ENCODE measurements at places on chromosomes 2 and 18.

GRCh38 chr18:27887287-27887686, 289.6 kb downstream of the CDH2 start:
- DNase-seq = no peak

GRCh38 chr2:127608061-127609030, 37.6 kb upstream of the GPR17 start:
- DNase-seq = no peak

GRCh38 chr18:57776767-57777166, 26.3 kb downstream of the ATP8B1 start:
- DNase-seq = no peak

DNA sequence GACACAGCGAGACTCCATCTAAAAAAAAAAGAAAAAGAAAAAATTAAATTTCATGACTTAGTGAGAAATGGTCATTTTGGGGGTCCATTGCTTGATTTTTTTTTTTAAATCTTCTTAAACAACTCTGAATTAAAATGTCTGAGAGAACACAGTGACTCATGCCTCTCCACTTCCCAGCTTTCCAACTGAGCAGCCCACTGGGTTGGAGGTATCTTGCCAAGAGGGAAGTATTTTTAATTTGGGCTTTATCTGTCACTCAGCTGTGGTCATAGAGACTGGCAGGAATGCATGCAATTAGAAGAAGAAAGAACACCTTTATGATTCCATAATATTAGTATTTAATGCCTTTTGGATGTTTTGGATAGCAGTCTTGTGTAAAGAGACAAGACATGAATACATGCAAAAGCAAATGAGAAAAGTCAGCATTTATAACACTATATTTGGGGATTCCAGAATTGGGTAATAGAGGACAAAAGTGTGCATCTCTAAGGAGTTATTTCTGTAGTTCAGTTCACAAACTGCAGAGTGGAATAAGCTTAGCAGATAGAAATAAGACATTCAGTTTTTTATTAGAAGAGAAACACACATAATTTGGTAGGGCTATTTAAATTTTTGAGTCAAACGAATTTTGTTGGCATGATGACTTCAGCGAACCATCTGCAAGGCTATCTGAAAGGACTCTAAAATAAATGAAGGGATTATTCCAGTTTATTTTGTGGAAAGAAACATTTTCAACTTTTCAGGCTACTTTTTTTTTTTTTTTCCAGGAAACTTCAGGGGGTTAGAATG, 254.8 kb downstream of the TGIF1 start:
- no peak for DNase-seq

GRCh38 chr2:235864733-235865515, 303.3 kb downstream of the GBX2 start:
- DNase-seq = no peak

DNA sequence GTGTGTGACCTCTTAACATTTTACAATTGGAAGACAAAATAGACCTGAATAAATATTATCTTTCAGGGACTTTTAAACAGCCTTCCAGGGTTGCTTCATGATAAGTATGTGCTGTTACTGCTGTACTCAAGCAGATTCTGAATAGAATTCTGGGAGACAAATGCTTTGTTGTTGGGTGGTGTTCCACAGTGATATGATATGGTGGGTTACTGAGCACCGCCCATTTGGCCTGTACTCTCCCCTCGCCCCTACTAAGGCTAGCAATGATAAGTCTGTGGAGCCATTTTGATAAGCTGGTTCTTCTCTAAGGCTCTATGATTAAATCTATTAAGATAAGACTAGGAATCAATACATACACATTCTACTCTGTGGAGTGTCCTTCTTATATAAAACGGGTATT, 89.8 kb upstream of the ITGA4 start:
- no peak for DNase-seq

- DNase-seq = no peak
Measured at GRCh38 chr2:172207911-172208310, 105.2 kb upstream of the DLX2 start.
